ENCODE measurements at places on chromosomes 6 and 20. TPM values are rescaled to one million over a fixed set of nuclear protein-coding genes. Genes with fewer than 3 reads are reported as not detected.

The CTAGE9 gene
- not detected for total RNA-seq

The B3GALT4 gene
- 0.93 TPM for total RNA-seq

The BNIP5 gene
- total RNA-seq: not detected

The EPPIN gene
- total RNA-seq: not detected

The PAX1 gene
- 0.05 TPM for total RNA-seq

The BTBD9 gene
- 2.8 TPM for total RNA-seq

The SPTLC3 gene
- 0.07 TPM for total RNA-seq

The IP6K3 gene
- 0.14 TPM for total RNA-seq

The VSX1 gene
- 1.2 TPM for total RNA-seq

The B4GALT5 gene
- 60.1 TPM for total RNA-seq

The CDYL gene
- 25.6 TPM for total RNA-seq

The CARMIL1 gene
- 7.2 TPM for total RNA-seq

The RPRD1B gene
- 25.6 TPM for total RNA-seq

The SEMG1 gene
- not detected for total RNA-seq

The MED20 gene
- 16.1 TPM for total RNA-seq

The SASH1 gene
- 2.9 TPM for total RNA-seq

The PLN gene
- not detected for total RNA-seq

The LRRN4 gene
- total RNA-seq: not detected

The CST1 gene
- total RNA-seq: 1.1 TPM

The RWDD2A gene
- total RNA-seq: 1.6 TPM

The CSNK2A1 gene
- total RNA-seq: 156 TPM

The GLP1R gene
- total RNA-seq: not detected

The CRIP3 gene
- total RNA-seq: 1.1 TPM

The KHDC1L gene
- 0.40 TPM for total RNA-seq

The MOG gene
- total RNA-seq: not detected

The MUC21 gene
- total RNA-seq: not detected

The EYS gene
- 0.19 TPM for total RNA-seq

The ZSWIM3 gene
- 1.9 TPM for total RNA-seq

The BTN1A1 gene
- total RNA-seq: 0.03 TPM

The GPLD1 gene
- 1.3 TPM for total RNA-seq

The PRICKLE4 gene
- 0.76 TPM for total RNA-seq

The OTOR gene
- total RNA-seq: not detected

The APMAP gene
- 167 TPM for total RNA-seq

The RRP36 gene
- 75.6 TPM for total RNA-seq

The PERP gene
- 85.3 TPM for total RNA-seq

The CRISP2 gene
- total RNA-seq: not detected

The GSTA1 gene
- not detected for total RNA-seq

The IL17F gene
- not detected for total RNA-seq

The HLA-DOA gene
- not detected for total RNA-seq
